CD4-positive, alpha-beta T cell treated with Interleukin-4 for 4 hours (primary cell): ENCODE measurements at places on chromosomes 7 and 10.

DNA sequence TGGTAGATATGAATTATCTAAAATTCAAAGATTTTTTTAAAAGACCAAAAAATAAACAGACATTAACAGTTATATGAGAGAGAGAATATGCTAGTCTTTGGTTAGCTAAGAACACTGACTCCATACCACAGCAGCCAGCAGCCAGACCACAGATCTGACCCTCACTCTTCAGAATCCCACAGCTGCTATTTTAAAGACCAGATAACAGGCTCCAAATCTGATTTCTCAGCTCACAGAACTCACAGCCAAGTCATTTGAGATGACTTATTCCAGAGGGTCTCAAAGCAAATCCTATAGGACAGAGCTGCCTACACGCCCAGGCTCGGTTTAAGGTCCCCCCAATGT lies 20.4 kb downstream of the NUDCD3 start:
- no peak for DNase-seq

DNA sequence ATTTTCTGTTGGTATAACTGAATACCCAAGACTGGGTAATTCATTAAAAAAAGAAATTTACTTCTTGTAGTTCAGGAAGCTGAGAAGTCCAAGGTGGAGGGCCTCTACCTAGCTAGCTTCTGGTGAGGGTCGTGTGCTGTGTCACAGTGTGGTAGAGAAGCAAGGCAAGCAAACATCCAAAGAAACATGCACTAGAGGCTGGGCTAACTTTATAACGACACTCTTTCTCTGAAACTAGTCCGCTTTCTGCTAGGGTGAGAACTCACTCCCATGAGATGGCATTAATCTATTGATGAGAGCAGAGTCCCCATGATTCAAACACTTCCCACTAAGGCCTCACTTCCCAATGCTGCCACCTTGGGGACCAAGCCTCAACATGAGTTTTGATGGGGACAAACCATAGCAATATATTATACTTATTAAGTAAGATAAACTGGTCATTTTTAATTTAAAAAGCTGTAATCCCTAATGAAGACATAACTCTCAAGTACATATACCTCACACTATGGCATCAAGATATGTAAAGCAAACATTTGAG lies 50.8 kb downstream of the PHYHIPL start:
- no peak for DNase-seq

- DNase-seq = no peak
Measured at GRCh38 chr7:84997626-84998025, 189.2 kb downstream of the SEMA3D start.

GRCh38 chr10:126224967-126225671 lies 163.2 kb downstream of the ADAM12 start:
- DNase-seq = no peak

DNA sequence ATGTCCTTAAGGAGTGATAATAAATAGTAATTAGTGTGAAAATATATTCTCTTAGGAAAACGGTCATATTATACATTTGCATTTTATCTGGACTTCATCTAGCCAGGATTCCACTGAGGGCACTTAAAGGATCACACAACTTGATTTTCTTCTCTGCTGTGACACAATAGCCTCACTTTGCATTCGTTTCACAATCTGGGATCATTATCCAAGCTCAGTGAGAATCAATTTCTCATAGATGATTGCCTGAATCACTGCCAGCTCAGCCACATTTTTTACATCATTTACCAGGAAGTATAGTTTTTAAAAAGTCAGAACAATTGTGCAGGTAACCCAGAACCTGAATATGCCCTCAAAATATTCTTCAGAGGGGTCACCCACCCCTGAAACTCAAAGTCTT lies 68.9 kb downstream of the PTPRZ1 start:
- no peak for DNase-seq

DNA sequence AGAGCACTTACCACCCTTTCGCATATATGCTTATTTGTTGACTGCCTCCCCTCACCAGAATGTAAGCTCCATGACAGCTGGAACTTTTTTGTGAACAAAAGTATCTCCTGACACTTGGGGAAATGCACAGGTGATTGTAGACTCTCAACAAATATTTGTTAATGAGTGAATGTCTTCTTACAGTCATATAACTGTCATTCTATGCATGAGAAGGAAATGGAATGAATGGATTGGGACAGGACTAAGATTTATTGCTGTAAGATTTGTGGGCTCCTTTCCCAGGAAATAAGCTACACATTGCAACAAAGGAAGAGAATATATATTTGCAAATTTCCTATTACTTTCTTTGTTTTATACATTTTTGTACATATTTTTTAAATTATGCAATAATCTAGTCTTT lies 48.5 kb downstream of the FEZF1 start:
- no peak for DNase-seq

- DNase-seq = no peak
Measured at GRCh38 chr10:123651421-123652047, 14.6 kb upstream of the GPR26 start.

DNA sequence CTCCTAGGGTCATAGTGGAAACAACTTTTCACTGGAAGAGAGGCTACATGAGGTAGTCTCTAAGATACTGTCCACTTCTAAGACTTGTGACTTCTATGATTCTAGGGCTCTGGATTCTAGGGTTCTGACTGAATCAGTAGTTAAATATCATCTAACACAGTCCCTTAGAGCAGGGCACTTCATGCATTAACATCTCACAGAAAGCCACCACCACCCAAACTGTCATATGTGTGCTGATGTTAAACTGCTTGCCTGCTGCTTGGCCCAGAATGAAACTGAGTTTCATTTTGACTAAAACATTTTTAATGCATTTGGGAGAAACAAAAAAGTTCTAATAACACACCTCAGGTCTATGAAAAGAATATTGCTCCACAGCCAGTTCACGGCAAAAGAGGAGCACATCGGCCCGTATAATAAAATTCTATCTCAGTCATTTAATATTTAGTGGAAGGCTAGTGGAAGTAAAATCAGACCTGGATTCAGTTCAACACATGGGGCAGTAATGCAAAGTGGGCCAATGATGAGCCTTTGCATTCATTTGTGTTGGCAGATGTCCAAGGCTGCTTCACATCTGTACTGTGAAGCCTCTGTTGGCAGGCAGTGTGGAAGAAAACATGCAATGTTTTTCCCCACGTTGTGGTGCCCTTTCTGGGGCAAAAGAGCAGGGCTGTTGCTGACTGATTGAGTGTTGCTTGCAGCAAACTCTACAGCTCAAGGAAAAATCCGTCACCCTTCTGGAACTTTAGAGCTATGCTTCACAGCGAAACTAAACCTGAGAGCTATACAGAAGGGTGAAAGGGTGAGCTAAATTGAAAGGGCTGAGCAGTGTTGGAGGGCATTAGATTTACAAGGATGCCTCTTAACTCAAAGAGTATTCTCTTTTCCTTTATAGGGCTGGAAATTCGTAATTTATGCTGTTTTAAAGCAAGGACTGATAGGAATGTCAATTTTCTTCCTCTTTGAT lies 33.5 kb upstream of the AUTS2 start:
- DNase-seq = no peak

DNA sequence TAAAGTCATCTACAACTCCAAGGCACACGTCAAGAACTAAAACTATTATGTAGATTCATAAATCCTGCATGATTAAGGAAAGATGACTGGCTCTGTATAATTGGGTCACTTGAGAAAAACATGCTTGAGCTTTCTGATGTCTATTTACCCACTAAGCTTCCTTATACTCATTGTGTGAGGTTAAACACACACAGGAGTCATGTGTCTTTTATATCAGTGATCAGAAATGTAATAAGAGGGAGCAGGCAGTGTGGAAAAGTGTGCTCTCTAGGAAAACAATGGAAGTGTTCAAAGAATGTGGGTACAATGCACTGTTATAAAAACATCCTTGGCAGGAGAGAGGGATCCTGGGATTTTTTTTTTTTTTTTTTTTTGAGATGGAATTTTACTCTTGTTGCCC lies 108.6 kb upstream of the ARID5B start:
- DNase-seq = no peak
